Activated CD8-positive, alpha-beta T cell treated with anti-CD3 and anti-CD28 coated beads, Interleukin-2, amount 10 ng/mL, durations not matched to agents 7 days and 5 days (primary cell): ENCODE measurements at places on chromosomes 1 and 21. TPM values are rescaled to one million over a fixed set of nuclear protein-coding genes. Genes with fewer than 3 reads are reported as not detected.

The CFAP126 gene
- total RNA-seq, result not detected

The FCER1A gene
- not detected for total RNA-seq

The MYOM3 gene
- not detected for total RNA-seq

The C1orf74 gene
- 2.6 TPM for total RNA-seq

The KCNJ9 gene
- total RNA-seq, result not detected

The ZNF436 gene
- 5.4 TPM for total RNA-seq

The KIFAP3 gene
- 21.7 TPM for total RNA-seq

The SLC44A3 gene
- total RNA-seq, result not detected

The TNFRSF9 gene
- total RNA-seq, result 1.3 TPM

The TP53BP2 gene
- 31.4 TPM for total RNA-seq

The ADAMTS5 gene
- not detected for total RNA-seq

The NKAIN1 gene
- 2.0 TPM for total RNA-seq

The CLCA4 gene
- total RNA-seq, result not detected

The KRTAP19-3 gene
- total RNA-seq, result not detected

The HES3 gene
- total RNA-seq, result not detected

The HSD17B7 gene
- 23.7 TPM for total RNA-seq

The TLCD4 gene
- not detected for total RNA-seq

The COL8A2 gene
- not detected for total RNA-seq

The SELP gene
- 0.13 TPM for total RNA-seq
